ENCODE measurements at places on chromosomes 7 and 10.
A peak's percentile ranks its signal among the peaks of the same experiment; 100 is the strongest.

DNA sequence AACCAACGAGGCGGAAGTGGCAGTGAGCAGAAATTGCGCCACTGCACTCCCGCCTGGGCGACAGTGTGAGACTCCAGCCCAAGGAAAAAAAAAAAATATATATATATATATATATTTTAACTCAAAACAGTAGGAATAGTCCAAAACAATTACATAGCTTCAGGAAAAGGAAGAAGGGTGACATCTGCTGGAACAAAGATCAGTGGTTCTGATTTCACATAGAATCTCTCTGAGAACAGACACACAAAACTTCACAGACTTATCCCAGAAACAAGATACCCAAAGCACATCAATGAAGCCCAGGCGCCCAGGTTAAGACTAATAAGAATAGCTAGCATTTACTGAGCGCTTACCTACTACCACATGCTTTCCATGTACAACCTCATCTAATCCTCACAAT lies 45.0 kb downstream of the DNMBP start:
- no peak for DNase-seq

DNA sequence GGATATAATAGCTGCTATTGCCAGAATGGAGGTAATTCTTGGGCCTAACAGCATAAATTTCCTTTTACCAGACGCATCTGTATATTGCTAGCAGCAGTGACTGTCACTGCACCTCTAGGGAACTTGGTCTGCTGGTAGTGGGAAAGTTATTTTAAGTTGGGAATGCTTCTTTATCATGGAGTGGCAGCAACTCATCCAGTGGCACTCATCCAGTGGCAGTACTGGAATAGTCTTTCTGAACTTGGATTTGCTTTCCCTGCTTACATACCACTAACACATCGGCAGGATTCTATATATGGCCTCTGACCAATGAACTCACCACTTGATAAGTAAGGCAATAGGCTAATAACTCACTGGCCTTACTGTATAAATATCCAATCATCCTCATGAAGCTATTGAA lies 22.0 kb upstream of the ICA1 start:
- DNase-seq: no peak

GRCh38 chr10:112526139-112526538 lies 79.1 kb downstream of the VTI1A start:
- DNase-seq: no peak

DNA sequence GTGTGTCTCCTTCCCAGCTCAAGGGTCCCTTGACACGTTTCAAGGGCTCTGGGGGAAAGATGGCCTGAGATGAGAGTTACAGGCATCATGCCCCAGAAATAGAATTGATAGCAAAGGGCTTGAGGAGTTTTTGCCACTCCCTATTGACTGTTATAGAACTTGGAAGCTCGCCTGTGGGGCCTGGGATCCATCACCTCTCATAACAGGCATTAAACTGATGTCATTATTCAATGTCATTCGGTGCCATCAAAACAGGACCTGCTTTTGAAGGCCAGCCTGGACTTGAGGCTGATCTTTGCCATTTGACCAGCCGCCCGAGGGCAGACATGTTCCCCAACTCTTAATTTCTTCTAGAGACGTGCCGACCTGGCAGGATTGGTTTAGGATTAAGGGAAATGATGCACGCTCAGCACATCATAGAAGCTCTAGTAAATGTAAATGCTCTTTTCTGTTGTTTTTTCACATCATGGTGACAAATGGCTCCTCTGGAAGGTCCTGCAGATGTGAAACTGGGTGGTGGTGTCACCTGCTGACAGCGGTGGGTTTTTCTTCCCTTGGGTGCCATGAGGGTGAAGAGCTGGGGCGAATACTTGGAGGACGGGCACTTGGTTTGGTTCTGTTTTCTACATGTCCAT lies 16.7 kb upstream of the KLF6 start:
- DNase-seq: no peak

DNA sequence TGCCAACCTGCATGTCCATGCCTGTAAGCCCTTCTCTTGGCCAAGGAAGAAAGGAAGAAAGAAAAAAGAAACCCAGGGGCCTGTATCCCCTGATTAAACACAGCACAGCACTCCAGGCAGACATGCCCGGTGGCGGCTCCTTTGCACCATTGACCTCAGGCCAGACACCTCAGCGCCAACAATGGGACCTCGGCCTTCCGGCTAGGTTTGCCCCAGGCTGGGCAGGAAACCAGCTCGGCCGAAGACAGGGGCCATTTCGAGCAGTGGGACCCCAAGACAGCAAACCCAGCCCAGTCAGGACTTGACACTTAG lies 2.8 kb downstream of the HOXA10 start:
- DNase-seq: no peak

DNA sequence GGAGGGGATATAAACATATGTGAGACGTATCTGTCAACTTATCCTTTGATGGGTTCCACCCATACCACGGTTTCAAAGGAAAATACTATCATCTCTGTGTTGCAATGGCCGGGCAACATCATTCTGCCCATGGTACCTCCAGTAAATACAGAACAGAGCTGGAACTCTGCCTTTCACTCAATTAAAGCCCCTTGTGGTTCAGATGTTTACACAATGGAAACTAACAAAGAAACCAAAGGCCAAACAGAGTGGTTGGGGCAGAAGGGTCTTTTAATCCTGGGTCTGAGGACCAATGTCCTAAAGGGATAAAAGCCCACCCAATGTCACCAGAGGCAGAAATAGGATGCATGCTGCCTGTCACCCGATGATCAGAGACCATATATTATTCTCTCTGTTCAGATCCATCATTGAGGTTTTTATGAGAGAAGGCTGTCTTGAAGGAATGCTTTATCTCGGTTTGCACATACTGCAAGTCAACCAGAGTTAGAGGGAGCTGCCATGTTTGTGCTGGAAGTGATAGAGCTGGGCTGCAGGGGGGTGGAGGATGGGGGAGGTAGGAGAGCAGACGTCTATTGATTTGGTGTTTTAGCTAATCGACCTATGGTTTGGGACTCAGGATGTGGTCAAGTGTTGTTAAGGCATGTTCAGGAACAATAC lies 105.4 kb upstream of the FRMD4A start:
- no peak for DNase-seq

- no peak for DNase-seq
Observed at GRCh38 chr7:80207501-80207900, 72.9 kb downstream of the GNAI1 start.

- DNase-seq: no peak
Observed at GRCh38 chr10:98062424-98062823, 32.0 kb upstream of the CRTAC1 start.

- peak; percentile 52 for DNase-seq
Observed at GRCh38 chr10:91590904-91591796, 41.7 kb downstream of the PPP1R3C start.

GRCh38 chr10:90872648-90873020 lies 860 bp downstream of the RPP30 start:
- no peak for DNase-seq

DNA sequence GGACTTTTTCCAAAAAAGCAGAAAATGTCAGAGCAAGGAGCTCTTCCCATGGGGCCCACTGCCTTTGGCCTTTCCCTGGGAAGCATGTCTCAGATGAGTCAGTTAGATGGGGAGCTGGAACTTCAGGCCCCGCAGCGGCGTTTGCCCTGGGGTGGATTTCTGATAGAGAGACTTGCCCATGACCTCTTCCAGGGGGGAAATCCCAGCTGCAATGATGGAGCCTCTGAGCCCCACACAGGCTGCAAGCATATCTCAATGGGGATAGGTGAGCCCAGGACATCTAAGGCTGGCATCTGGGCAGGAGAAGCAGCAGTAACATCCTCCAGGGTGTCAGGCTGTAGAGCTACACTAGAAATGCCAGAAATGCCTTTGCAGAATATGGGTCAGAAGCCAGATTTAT lies 269.2 kb upstream of the TCERG1L start:
- no peak for DNase-seq

DNA sequence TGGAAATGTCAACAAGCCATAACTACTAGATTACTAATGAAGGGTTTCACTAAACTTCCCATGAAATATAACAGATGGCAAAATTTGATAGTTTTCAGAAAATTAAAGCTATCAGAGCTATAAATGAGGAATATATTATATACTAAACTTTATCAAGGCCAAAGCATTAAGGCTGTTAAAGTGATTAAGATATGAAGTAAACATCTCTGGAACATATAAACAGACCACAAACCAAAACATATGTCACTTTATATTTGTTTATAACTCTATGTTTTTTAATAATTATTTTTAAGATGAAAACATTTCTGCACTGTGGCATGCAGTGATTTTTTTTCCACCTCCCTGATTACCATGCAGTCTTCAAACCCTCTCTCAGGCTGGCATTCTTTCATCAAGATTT lies 120.2 kb downstream of the REEP3 start:
- no peak for DNase-seq

DNA sequence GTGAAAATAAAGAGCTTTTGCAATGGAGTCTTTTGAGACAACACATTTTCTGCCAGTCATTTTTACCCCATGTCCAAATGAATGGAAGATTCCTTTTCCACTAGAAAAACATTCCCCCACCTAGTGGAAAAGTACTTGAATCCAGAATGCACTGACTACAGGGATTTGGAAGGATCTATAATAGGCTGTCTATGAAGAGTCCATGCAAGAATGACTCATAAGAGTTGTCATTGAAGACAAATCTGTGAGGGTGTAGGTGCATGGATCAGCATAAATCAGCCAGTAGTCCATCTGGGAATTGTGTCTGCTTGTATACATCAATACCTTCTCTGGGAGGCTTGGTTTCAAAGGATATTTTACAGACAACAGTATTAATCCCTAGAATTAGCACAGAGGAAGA lies 32.5 kb upstream of the TRUB1 start:
- peak; percentile 81 for DNase-seq

DNA sequence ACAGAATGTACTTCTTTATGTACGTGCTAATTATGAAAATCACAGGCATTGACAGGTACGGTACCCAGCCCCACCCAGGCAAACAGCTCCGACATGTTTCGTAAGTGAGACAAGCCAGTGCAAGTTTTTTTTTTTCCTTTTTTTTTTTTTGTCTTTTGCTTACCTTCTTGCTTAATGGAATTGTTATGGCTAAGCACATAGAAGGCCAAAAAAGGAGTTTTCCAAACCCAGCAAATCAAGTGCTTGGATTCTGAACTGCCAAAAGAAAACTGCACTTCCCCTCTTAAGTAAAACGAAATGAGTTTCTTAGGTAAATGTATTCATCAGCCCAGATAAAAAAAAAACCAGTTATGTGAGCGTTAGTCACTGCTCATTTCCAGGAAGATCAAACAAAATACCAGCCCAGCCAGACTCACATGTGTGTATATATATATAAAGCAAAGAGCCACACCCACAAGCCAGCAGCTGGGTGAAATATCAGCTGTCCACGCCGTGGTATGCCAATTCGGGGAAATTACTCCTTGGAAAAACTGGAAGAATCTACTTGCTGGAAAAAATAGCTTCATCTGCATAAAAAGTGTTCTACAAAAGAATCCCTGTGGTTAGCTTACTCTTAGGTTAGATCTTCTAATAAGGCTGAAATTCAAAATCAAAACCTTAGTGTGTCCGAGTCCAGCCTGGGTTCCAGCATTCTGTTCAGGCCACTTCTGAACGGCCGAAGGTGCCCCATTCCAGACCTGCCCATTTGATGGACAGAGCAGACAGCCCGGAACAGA lies 8.0 kb downstream of the KLF6 start:
- peak; percentile 68 for DNase-seq

GRCh38 chr10:133096616-133097269 lies 9.0 kb downstream of the ADGRA1 start:
- DNase-seq: no peak

DNA sequence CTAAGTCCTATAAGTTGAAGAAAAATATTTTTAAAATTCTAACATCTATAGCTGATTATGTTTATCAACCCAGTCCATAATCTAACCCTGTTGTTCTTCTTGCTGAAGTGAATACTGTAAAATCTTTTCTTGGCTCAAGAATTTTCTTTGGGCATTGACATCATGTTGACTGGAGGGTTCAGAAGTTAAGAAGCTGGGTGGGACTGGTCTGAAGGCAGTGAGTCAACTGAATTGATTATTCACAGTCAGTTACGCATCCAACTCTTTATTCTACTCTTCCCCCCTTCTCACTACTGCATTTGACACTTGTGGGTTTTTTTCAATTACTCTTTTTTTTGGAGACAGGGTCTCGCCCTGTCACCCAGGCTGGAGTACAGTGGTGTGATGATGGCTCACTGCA lies 31.0 kb downstream of the DENND2A start:
- no peak for DNase-seq

- no peak for DNase-seq
Observed at GRCh38 chr7:3082831-3083230, 39.2 kb upstream of the CARD11 start.

GRCh38 chr10:120392245-120392644 lies 64.8 kb upstream of the PLPP4 start:
- no peak for DNase-seq
